ENCODE measurements at places on chromosomes 3 and 15.

DNA sequence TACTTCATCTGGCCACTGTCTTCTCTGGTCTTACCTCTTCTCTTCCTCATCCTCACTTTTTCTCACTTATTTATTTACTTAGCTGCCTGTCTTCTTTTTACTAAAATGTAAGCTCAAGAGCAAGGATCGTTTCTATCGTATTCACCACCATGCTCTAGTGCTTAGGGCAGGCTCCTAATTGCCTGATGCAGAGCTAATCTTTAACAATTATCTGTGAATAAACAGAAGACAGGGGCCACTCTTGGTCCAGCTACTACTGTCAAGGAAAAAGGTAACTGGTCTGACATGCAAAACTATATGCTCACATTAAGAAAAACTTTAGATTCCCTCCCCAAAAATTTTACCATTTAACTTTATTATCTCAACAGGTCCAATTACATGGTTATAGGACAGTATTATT is 17.5 kb downstream of the PIK3R4 start:
- DNase-seq, result no peak

DNA sequence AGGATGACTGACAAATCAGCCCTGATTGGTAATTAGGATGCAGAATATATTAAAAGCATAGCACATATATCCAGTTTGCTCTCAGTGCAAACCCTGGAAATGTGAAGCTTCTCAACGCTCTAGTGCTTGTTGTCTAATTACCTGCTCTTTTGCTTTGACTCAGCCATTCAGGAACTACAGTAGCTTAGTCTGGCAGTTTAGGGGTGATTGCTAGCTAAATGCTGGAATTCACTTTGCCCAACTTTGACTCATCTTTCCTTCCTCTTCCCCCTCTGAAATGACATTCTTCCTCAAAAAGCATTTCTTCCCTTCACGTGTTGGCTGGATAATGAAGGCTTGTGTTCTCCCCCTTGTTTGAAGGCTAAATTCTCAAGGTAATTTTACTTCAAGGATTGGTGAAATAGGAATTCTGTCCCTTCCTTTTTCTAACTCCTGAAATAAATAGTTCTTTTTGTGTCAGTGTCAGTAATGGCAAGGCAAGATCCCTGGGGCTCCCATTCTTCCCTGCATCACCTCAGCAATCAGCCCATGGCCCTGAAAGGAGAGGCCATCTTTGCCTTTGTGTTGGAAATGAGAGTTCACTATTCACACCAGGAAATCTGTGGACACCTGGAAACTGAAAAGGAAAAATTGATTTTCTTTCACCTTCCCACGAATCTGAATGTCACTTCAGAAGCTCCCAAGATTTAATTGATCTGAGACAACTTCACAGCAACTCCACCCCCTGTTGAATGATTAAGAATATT is 103.6 kb downstream of the ECT2 start:
- DNase-seq, result no peak

DNA sequence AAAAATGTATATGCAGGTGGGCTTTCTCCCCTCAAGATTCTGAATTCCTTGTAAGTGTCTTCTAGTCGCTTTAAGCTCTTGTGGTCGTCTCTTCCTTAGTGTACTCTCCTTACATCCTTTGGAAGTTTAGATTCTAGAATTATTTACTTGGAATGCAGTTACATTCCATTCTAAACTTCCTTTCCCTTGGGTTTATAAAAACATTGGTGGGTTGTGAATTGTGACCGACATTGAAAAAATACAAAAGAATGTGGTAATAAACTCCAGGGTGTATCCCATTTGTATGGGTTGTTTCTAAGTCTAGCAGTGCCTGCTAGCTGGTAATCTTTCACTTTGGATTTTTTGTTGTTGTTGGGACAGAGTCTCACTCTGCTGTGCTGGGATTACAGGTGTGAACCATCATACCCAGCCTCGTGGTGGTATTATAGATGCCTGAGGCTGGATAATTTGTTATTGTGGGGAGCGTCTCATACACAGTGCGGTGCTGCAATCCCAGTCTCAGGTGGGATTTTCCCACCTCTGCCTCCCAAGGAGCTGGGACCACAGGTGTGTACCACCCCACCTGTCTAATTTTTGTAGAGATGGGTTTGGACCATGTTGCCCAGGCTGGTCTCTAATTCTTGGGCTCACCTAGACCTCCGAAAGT is 9.1 kb downstream of the CHD2 start:
- DNase-seq, result no peak

- DNase-seq, result no peak
Observed at GRCh38 chr3:16378920-16379319, 113.9 kb downstream of the OXNAD1 start.

- DNase-seq, result no peak
Observed at GRCh38 chr3:2656806-2657777, 453.1 kb downstream of the IL5RA start.

All from activated T-cell treated with anti-CD3 and anti-CD28 coated beads, Interleukin-2, amount 50 U/mL, for 48 hours (primary cell).